ENCODE measurements at places on chromosomes 2 and 18.

GRCh38 chr2:99485824-99486223, 4.0 kb downstream of the REV1 start:
- DNase-seq = no peak

DNA sequence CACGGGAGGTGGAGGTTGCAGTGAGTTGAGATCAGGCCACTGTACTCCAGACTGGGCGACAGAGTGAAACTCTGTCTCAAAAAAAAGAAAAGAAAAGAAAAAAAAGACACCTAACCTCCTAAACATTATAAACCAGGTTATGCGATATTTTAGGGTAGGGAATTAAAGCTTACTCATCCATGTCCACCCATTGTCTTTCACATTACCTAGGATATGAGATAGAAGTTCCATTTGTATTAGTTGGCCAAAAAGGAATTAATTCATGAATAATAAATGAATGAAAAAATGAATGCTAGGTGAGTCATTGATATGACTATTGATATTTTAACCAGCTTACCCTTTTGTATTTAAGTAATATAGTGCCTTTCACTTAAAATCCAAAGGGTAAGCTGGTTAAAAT, 132.9 kb downstream of the FAM161A start:
- peak; percentile 6 for DNase-seq

DNA sequence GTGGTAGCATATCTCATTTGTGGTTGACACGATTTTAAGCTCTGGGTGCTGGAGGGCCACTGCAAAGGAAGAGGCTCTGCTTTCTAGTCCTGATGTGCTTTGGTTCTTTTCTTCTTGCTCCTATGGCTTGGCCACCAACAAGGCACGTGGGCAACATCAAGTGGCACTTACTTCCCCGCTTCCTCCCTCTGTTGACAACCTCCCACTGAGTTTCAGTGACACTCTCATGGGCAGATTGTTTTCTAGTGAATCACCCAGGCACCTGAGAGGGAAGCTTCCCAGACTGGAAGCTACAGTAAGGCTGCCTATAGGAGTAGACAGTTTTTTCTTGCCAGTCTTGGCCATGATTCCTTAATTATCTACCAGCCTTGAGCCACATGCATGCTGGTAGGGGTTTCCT, 89.0 kb downstream of the NBAS start:
- DNase-seq = peak; percentile 41

DNA sequence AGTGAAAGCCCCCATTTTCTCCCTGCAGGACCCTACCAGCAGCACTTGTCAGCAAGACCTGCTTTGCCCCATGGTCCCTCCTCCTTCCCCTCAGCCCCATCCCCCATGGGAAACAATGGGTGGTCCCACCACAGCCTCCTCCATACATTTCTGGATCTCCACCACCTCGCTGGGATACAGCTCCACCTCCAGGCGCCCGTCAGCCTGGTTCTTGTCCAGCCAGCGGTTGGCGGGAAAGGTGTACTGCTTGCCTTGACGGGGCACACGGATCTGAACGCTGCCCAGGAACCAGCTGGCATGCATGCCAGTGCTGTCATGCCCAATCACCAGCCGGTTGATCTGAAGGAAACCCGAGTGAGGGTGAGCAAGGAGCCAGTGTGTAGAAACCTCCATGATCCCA, 90.9 kb downstream of the LOXHD1 start:
- no peak for DNase-seq

- peak; percentile 87 for DNase-seq
Observed at GRCh38 chr18:74303936-74304335, 11.7 kb upstream of the C18orf63 start.

DNA sequence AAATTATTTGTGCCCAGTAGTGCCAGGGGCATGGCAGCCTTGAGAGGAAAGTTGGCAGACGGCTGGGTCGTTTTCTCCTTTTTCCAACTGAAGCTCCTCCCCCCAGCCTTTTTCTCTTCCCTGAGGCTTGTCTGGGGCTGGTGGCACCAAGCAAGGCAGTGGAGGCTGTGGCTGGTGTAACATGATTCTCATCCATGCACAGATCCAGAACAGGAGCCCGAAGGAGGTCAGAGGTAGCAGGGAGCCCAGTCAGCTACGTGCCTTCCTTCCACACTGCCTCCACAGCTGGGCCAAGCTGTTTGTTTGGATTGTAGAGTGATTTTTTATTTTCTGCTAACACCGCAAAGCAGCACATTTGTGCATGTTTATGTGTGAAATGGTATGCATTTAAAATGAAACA, 170.3 kb upstream of the MGAT5 start:
- no peak for DNase-seq

DNA sequence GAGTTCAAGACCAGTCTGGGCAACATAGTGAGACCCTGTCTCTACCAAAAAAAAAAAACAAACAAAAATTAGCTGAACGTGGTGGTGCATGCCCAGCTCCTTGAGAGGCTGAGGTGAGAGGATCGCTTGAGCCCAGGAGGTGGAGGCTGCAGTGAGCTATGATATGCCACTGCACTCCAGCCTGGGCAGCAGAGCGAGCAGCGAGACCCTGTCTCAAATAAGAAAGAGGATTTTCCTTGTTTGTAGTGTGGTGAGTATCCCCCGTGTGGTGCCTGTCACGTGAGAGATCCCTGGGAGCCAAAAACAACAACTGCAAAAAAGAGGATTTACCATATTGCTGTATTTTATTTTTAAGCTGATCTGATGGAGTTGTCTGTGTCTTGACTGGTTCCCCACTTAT, 9.2 kb downstream of the EML4 start:
- DNase-seq = no peak

DNA sequence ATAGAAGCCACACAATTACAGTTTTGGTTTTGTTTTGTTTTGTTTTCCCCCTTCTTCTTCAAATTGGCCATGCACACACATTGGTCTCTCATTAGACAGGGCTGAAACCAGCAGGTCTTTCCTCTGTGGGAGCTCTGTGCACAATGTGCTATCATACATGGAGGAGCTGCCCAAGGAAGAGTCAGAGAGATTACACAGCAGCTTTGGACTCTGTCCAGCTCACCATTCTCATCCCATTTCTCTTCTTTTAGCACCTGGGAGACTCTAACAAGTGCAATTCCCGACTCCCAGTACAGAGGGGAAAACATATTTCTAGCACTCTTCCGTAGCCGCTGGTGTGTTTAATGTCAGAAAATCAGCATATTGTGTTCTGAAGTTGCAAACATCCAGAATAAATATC, 29.4 kb downstream of the POU3F3 start:
- DNase-seq = no peak

GRCh38 chr2:180524499-180524898, 455.9 kb upstream of the UBE2E3 start:
- no peak for DNase-seq

DNA sequence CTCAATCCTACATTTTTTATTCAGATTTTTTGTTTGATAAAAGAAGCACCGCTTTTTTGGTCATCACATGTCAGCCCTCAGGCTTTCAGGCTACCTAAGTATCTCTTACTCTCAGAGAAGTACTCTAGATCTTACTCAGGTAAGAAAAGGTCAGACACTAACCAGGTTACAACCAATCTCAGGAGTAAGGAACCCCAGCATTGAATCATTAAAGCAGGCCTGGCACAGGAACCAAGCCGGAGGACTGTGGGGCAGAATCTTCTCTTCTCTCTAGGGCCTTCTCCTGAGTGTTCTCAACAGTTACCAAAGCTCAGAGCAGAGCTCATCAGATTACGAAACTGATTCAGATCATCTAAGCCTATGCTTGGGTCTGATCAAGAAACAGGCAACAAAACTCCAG, 28.2 kb downstream of the RBMS1 start:
- DNase-seq = no peak

DNA sequence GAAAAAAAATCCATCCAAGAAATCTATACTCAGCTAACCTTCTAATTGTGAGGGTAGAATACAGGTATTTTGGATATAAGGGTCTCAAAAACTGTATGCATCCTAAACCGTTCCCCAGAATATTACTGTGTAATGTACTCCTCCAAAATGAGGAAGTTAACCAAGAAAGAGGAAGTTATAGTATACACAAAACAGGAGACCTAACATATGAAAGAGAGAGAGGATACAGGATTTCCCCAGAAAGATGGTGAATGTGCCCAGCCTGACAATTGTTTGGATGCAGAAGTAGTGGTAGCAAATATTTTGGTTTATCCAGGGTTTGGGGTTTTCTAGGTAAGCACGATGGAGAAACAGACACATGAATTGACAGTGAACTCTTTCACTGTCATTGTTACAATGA, 50.6 kb downstream of the GALNT3 start:
- DNase-seq = no peak

DNA sequence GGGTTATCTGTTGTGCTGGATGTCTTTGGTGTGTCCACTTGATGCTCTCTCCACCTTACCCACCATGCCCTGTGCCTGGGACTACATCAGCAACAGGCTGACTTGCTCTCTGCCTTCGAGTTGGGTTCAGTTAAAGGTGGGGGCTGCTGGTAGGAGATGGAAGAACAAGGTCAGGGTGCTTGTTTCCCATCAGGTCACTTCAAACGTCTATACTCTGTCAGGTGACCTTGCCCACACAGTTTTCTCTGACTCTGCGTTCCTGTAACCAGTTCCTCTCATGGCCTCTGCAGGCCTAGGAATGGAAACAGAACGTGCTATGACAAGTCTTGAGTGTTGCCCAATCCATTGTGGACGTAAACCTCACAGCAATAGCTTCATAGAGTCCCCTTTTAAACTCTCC, 38.4 kb upstream of the PAPOLG start:
- DNase-seq = no peak

GRCh38 chr2:219084791-219085190, 24.1 kb upstream of the IHH start:
- no peak for DNase-seq

GRCh38 chr2:157661776-157662175, 33.1 kb upstream of the ACVR1C start:
- no peak for DNase-seq

DNA sequence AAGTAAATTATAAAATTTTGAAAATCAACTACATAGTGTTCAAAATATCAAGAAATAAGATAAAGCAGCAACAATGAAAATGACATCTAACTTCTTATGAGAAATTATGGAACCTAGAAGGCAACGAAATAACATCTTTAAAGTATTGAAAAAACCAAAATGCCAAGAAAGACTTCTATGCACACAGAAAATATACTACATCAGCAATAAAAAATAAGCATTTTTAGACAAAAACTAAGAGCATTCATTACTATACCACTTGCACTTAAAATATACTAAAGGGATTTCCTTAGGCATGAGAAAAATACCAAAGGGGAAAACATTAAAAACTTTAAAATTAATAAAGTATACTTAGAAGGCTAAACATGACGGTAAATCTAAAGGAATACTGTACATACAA, 556.3 kb downstream of the NUP35 start:
- DNase-seq = no peak

GRCh38 chr2:186542002-186542401, 47.9 kb upstream of the ITGAV start:
- DNase-seq = peak; percentile 68

- no peak for DNase-seq
Observed at GRCh38 chr2:127072396-127072795, 34.6 kb downstream of the BIN1 start.

GRCh38 chr18:41765460-41765859, 189.6 kb upstream of the PIK3C3 start:
- no peak for DNase-seq

- no peak for DNase-seq
Observed at GRCh38 chr2:171972329-171972982, 27.3 kb upstream of the METAP1D start.

DNA sequence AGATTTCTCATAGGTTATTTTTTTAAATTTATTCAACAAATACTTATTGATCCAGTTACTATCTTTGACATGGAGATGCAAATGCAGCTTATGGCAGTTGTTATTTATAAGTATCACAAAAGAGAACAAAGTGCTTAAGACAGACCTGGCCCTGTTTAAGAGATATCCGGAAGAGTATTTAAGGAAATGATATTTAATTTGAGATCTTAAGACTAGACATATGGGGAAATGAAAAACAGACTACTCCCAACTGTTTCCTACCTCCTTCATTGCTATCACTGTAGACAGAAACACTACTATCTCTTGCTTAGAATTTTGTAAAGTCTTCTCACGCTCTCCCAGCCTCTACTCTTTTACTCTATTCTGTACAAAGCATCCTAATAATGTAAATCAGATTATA, 36.0 kb downstream of the RPRD1A start:
- no peak for DNase-seq

DNA sequence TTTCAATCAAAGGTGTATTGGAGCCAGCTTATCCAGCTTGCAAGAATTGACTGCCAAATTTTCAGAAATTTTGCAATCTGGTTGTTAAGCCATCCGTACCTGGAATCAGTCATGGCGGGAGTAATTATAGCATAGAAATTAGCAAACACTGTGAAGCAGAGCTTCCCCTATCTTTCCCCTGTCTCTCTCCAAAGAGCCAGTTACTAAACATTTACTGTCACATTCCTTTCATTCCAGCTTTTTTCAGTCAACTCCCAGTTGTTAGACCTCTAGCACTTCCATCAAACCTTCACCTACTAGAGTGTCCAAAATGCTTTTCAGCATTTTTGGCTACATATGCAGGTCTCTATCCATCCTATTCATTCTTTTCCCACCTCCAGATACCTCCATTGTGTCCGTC, 137.4 kb downstream of the MC4R start:
- DNase-seq = no peak

- DNase-seq = no peak
Observed at GRCh38 chr2:181697126-181697525, 16.8 kb upstream of the NEUROD1 start.

- peak; percentile 82 for DNase-seq
Observed at GRCh38 chr18:26477828-26478466, 70.4 kb downstream of the KCTD1 start.

DNA sequence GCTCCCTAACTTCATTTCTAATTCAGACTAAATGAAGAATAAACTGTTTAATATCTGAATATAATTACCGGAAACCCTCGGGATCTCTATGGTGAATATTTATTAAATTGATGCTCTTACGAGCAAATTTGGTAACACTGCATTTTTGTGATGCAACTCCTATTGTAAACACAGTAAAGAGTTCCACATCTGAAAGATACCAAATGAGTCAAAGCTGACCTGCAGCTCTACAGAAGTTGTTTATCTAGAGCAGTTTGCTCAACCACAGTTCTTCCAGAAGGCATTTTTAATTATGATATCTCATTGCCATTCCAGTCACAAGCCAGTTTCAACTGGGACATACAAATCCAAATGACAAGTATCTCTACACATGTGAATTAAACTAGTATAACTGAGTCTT, 129.7 kb downstream of the PKP4 start:
- DNase-seq = peak; percentile 50

DNA sequence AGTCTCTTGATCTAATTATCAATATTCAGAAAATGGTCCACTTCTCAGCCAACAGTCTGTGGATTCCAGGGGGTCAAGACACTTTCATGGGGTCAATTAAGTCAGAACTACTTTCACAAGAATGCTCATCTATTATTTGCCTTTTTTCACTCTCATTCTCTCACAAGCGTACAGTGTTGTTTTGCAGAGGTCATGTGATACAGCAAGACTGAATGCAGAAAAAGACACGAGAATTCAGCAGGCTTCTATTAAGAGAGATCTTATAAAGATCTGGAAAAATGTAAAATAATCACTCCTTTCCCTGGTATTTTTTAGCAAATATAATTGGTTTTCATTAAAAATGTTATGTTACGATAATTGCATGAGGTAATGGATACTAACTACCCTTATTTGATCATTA, 8.7 kb downstream of the RPRD1A start:
- no peak for DNase-seq

GRCh38 chr2:152560166-152560565, 157.1 kb downstream of the PRPF40A start:
- DNase-seq = peak; percentile 56
